OCI-LY7 (cell line): ENCODE measurements at places on chromosomes 1 and 21.
A peak's percentile ranks its signal among the peaks of the same experiment; 100 is the strongest.

GRCh38 chr1:150165622-150166612 is 16.2 kb downstream of the PLEKHO1 start:
- DNase-seq: peak; percentile 78

DNA sequence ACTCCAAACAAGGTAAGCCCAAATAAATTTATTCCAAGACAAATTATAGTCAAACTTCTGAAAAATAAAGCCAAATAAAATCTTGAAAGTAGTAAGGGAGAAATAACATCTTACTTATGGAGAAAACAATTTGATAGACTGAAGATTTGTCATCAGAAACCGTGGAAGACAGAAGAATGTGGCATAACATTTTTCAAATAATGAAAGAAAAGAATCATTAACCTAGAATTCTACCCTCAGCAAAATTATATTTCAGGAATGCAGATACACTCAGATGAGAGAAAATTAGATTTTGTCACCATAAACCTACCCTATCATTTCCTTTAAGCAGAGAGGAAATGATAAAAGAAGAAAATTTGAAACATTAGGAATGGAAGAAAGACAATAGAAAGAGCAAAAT is 27.3 kb upstream of the PADI1 start:
- no peak for DNase-seq

DNA sequence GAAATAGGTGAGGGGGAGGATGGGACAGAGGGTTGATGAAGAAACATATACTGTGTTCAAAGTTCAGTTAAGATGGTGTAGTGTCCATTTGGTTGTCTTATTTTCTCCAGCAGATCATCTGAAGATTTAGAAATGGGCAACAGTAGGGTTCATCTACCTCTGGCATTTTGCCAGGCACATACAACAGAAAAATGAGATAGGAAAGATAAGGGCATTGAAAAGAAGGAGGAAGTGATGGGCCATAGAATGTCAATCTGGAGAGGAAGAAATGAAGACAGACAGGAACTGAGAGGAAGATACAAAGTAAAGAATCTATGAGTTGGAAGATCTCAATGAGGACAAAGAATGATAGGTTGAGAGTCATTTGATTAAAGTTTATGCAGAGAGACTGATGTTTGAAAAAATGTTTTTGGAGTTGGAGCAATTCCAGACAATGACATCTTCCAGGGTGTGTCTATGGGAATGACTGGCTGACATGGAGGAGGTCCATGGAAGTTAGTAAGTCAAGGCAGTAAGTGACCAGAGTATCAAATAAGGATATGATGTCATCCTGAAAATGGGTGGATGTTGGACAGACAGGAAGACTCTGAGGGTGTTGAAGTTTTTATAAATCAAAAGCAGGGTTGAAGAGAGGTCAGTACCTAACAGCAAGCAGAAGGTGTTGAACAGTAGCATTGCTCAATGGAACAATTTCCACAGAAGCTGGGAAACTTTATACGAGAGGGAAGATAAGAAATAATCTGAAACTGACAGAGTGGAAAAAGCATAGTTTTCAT is 18.7 kb upstream of the CD55 start:
- no peak for DNase-seq

GRCh38 chr1:36855699-36856494 is 178.4 kb downstream of the GRIK3 start:
- peak; percentile 76 for DNase-seq

- DNase-seq: peak; percentile 83
Measured at GRCh38 chr1:28580722-28581530, 11.1 kb upstream of the RAB42 start.

- DNase-seq: no peak
Measured at GRCh38 chr1:84969489-84970250, 27.2 kb downstream of the MCOLN2 start.

DNA sequence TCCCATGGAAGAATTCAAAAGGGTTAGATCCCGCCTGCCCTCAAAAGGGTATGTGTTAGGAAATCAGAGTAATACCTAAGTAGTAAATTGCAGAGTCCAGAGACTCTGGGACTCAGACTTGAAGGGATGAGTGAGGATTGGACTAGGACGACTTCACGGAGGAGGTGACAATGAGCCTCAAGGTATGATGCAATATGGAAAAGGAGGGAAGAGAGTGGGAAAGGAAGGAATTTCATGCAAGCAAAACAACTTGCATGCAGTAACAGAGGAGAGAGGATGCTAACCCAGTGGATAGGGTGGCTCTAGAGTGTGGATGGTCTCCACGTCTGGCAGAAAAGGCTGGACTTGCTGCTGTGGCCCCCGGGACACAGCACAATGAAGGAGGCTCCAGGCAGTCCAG is 4.8 kb downstream of the CAPN2 start:
- DNase-seq: no peak

GRCh38 chr1:234882898-234883297 is 245.7 kb downstream of the TOMM20 start:
- no peak for DNase-seq

DNA sequence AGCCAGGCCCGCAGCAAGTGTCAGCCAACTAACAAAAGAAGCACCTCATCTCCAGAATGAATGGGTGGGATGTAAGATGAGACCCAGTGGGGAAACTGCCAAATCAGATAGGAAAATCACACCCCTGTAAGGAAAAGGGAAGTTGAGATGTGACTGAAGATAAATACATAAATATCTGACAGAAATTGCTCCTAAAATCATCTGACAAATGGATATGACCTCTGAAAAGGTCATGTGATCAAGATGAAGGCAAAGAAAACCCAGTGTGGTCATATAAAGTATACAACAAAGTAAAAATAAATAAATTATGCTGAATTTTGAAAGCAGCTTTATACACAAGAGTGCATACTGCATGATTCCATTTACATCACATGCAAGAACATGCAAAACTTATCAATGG is 12.7 kb downstream of the SIPA1L2 start:
- no peak for DNase-seq

DNA sequence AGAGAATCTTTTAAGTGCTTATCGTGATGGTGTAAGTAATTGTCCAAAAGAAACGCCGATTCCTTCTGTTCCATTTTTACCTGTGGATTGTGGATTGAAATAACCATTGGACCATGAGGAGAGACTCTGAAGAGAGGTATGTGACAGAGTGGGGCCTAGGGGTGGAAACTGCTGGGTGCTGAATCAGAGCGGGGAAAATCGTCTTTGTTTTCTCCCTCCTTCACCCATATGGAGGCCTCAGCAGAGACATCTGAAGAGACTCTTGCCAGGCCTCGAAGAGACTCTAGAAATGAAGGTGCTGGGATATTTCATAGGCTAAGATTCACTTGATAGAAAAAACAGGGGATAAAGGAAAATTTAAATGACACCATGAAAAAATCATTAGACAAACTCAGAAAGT is 1327.0 kb downstream of the BRINP3 start:
- DNase-seq: no peak

DNA sequence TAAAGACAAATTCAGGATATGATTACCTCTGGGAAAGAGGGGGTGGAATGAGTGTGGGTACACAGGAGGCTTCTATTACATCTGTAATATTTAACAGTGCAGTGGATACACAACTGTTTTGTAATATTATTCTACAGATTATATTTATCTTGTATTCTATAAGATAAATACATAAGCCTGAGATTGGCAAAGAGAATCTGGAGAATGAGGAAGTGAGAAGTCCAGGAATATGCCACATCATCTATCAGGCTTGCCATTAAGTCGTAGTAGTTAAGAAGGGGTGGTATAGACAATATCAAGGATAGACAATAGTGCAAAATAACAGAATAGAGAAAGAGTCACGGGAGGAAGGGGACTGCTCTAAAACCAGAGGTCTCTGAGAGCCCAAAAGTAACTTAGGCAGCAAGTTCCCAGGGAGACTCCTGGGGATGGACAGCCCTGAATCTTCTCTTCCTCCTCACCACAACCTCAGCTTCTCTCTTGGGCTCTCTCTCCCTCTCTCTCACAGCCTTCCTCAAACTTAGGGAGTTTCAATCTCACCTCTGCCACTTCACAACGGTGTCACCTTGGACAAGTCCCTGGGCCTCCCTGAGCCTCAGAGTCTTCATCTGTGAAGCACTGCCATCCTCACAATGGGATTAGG is 14.0 kb upstream of the PTAFR start:
- no peak for DNase-seq

GRCh38 chr1:150808846-150809245 is 786 bp upstream of the CTSK start:
- no peak for DNase-seq
